ENCODE measurements at places on chromosomes 1 and 21.

DNA sequence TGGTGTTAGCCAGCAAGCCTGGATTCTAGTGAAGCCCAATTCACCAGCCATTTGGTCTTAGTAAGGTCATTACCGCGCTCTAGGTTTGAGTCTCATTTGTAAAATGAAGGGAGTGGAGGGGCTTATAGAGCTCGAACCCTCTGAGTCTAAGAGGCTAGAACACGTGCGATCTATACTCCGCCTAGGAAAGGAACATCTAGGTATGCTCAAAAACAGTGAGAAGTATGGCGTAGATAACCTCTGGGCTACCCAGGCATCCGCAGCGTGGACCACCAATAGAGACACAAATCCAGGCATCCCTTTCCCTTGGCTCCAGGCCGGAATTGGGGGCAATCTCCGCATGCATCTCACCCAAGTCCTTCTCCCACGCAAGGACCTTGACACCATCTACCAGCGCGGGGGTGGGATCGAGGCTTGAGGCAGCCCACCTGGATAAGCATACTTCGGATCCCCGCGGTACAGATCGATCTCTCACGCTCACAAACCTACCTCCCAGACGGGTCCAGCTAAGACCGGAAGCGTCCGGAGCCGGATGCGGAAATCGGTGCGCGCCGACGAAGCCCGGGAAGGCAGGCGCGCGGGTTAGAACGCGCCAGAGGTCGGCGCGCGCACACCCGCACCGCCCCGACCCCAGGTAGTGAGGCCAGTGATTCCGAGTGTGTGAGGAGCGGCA is at the start of gene METTL25B:
TSS of gene METTL25B (plus strand) at position 544 of the 673 bp plus-strand sequence. CDS start 636 bp downstream, outside the sequence.
- DNase-seq, result no peak

DNA sequence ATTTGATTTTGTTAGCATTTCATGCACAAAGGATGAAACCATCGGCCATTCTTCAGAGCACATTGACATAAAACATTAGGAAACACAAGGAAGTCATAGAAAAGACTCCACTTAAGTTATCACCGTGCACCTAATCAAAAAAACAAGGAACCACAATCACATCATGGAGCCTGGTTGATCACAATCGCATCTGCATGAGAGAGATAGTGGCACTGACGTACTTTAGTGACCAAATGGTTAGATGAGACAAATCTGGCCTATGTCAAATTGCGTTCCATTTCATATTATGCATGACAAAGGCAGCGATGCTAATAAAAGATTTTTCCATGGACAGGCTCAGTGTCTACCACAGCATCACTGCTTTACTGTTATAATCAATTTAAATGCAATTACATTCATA is 571.8 kb upstream of the ADGRL2 start:
- no peak for DNase-seq

DNA sequence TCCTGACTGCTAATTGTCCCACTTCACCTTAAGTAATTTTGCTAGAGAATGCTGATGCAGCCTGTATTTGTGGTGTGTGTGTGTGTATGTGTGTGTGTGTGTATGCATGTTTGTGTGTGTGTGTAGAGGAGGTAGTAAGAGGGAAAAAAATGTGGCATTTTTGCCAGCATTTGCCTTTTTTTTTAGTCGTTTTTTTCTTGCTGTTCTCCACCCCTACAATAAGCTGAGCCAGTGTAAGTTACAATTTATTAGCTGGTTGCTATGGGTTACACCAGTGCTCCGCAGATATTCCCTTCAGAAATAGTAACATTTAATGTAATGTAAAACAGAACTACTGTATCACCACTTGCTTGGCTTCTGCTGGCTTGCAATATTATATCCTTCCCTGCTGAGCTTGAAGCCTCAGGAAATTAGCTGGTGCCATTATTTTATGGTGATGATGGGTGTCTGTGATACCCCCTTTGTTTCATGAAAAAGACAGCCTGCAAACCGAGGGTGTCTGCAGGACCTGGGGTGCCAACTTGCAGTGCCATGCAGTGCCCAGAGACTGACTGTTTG is 23.4 kb upstream of the IGSF3 start:
- no peak for DNase-seq

DNA sequence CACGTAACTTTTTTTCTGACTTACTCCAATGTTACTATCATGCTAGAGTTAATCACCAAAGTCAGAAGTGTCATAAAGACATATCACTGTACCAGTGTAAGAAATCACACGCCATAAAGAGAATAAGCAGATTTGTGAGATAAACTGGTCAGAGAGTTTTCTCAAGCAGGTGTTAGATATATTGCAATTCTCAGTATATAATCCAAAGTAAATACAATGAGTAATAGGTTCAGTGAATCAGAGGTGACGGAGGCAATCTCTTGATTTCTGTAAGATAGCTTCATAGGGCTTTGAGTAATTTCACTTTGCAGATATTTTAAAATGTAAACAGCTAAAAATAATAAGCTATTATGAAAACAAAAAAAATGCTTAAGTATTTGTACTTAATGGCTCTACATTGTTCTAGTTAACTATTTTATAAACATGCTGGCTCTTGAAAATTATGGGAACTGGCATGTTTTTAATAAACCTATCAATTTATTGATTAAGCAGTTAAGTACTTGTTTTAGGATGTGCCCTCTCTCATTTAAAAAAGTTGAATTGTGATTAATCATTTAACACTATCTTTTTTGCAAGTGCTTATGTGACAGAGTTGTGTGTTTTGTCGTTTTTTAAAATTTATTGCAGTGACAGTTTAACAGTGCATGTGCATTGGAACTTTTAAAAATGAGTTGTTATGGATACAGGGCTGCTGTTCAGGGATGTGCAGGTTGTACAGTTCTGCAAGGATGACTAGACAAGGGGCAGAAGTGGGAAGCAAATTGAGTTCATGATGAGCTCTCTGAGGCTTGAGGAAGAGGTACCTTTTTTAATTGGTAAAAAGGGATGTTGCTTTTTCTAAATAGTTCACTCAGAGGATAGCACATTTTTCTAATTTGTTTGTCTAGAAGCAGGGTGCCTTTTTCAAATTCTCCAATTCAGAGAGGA is 119.1 kb downstream of the USP25 start:
- no peak for DNase-seq

DNA sequence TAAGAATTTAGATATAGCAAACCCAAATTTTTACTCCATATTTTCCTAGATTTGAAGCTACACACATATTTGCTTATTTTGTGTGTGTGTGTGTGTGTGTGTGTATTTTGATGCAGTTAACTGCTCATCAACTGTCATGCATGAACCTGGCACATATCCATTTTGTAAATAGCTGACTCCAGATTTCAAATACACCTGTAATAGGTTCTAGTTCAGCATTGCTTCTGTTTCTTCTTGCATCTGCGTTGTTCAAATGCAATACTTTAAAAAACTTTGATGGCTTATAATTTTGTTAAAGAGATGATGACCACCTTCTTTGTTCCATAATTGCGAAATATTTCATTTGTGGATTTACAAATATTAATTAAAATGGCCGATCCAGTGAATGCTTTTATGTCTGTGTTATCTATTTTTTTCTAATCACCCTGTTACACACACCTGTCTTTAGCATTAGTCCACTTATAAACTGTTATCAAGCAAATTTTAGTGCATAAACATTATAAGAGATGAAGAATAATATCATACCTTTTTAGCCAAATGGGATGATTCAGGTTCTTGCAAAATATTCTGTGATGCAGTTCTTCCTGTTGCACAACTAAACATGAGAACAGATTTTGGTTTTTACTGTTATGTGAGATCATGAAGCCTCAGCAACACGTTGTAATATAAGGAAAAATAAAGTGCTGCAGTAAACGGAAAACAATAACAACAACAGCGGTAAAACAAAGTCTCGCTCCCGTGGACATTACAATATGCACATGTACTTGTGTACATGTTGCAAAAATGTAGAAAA is 12.7 kb upstream of the S100A11 start:
- DNase-seq, result no peak

Measured in CD4-positive, alpha-beta memory T cell (primary cell).